ENCODE measurements at places on chromosomes 5 and 9.

DNA sequence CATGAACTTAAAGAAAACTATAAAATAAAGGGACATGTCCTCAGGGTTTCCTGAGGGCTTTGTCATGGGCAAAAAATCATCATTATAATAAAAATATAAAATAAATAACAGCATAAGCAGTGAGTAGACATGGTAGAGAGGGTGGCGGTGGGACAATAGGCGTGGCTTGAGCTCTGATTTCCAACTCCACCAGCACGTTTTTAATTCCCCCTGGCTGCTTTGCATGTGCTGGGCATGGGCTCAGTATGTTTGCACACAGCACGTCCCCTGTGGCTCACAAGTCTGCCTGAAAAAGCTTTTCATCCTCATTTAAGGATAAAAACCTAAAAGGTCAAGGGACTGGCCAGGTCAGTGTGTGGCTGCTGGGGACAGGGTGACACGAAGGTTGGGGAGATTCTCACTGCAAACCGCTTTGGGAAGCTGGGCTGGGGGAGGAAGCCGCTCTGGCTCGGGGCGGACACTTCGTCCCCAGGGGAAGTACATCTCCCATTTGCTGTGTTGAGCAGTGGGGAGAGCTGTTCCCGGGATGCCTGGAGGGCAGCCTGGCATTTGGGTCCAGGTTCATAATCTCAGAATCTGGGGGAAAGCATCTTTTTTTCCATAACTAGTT, 32.6 kb downstream of the NKX2-5 start:
- DNase-seq = no peak

- DNase-seq = no peak
Measured at GRCh38 chr5:159825551-159826051, 90.7 kb upstream of the ADRA1B start.

DNA sequence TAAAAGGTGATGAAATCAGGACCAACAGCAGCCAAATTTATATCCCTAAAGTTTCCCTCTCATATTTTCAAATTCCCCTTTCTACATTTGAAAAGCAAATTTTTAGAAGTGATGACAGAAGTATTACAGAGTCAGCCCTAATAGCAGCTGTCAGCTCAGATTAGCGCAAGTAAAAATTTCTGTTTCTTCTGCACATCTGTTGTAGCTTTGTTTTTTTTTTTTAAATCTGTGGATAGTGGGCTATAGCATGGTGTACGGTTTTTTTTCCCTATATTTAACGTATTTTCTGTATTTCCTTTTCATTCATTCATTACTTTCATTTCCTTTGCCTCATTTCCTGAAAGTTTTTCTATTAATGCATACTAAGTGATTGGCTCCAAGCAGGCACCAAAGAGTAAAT, 99.1 kb downstream of the MACIR start:
- no peak for DNase-seq

DNA sequence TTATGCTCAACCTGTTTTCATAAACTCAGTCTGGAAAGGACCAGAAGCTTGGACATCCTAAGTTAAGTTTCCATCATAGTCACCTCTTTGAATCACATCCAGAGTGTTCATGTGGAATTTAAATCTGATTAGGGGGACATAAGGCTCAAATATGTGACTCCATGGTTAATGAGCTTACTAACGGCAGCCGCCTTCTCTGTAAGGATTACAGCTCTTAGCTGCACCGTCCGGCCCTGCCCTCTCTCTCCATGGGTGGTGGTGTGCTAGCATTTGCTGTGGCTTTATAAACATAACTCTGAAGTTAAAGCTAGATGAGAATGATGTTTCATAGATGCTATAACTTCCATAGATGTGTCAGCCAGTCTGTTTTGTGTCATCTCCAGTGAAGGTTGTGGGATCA, 156.5 kb downstream of the TRIO start:
- DNase-seq = no peak

DNA sequence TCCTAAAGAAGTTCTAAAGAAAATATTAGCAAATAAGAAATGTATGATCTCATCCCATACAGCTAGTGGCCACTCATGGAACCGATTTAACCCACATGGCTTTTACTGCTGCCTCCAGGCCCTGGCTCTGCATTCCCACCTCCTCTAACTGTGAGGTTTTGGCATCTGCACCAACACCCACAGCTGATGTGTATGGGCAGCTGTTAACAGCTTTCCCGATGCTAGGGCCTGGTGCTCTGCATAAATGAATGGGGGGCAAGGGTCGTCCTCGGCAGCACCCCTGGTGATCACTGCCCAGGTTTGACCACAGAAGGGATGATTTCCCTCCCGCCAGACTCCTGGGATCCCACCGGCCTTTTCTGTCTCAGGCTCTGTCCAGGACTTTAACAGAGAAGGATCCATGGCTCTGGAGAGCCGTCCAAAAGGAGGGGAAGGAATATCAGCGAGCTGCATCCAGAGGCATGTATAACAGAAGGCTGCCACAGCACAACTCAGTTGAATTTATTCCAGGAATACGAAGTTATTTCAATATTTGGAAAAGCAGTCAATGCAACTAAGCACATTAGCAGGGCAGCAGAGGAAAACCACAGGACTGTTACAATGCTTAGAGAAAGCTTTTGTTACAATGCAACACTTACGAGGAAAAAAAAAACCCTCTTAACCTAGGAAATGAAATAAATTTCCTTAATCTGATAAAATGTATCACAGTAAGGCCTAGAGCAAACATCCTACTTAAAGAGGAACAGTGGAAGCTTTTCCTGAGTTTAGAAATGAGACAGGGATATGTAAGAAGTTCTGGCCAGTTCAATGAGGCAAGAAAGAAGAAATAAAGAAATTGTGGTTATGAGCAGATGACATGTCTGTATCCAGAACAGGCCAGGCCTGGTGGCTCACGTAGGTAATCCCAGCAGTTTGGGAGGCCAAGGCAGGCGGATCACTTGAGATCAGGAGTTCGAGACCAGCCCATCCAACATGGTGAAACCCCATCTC, 63.1 kb downstream of the NACC2 start:
- DNase-seq = no peak

DNA sequence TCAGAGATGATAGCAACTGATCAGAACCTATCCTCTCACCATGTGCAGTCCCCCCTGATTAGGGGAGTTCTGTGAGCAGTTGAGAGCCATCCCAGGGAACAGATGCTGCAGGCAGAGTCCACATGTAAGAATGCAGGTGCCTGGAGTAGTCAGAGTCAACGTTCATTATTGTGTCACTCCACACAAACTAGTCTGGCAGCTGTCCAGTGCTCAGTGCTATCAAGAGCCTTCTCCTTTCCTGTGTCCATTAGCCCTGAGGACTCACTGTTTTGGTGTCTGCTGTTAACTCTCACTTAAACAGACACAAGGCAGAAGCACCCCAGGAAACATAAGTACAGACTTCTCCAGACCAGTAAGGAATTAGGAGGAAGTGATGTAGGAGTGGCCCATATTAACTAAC, 2.5 kb downstream of the SH3TC2 start:
- DNase-seq = no peak

GRCh38 chr5:78003919-78004318, 227.8 kb upstream of the TBCA start:
- no peak for DNase-seq

GRCh38 chr9:37004424-37004935, 29.6 kb downstream of the PAX5 start:
- no peak for DNase-seq

DNA sequence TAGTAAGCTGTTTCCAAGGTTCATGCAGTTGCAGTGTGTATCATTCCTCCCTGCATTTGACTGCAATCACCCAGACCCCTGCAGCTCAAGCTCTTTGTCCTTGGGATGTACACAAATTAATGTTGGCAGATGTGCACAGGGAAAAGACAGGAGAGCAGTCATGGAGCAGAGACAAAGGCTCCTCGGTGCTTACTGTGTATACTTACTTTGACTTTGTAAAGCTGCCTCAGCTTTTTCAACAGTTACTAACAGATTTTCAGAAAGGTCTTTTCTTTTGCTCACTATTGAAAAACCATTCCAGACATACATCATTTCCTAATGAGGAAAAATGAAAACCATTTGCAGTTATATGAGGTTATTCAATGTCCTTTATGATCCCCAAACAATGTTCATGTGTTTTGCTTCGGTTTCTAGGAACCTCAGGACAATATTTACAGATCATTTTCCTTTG, 124.9 kb downstream of the TTC39B start:
- DNase-seq = no peak

- no peak for DNase-seq
Measured at GRCh38 chr9:19965336-19965735, 176.5 kb upstream of the SLC24A2 start.

DNA sequence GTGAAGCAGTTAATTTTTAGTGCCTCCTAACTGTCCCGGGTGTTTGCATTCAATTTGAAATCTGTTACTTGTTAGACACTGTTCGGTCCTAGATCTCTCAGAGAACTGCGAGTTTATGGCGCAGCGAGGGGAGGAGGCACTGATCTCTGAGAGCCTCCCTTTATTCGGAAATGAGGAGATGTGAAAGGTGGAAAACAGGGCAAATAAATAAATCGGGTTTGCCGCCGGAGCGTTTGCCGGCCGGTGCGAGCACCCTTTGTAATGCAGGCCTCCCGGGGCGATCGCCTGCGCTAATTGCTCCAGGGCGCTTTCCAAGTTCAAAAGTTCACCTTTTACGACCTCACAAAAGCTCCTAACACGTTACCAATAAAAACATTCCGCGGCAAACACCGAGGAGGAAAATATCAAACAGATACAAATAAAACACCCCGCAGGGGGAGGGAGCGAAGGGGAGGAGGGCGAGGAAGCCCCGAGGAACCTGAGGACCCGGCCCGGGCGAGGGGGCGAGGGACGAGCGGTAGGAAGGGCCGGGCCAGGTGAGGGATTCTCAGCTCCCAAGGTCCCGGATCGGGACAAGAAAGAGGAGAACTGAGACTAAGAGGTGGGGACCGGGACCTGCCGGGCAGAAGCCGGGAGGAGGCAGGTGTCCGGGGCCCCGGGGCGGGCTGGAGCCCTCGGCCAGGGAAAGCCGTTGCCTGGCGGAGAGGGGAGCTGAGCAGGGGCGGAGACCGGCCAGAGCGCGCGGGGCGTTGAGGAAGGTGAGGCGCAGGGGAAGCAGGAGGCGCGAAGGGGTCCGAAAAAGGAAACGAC, 1.4 kb downstream of the NR6A1 start:
- peak; percentile 8 for DNase-seq

GRCh38 chr5:109998726-109999125, 309.0 kb downstream of the MAN2A1 start:
- no peak for DNase-seq

- peak; percentile 39 for DNase-seq
Measured at GRCh38 chr9:70406434-70406862, 8.0 kb downstream of the KLF9 start.

DNA sequence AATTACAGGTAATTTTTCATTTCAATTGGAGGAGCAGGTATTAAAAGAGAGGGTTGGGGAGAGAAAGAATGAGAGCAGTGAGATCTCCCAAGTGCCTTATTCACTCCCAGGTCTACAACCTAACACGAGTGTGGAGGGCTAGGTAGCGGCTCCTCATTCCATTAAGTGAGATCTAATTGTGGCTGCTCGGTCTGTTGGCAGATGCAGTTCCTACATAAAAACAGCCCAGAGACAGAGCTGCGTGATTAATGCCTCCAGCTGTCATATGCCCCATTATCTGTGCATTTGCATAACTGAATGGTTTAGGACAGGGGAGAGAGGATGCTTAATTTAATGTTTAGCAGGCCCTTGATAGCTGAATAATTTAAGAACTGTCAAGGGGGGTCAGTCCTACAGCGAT, 100.5 kb downstream of the PSAT1 start:
- no peak for DNase-seq

DNA sequence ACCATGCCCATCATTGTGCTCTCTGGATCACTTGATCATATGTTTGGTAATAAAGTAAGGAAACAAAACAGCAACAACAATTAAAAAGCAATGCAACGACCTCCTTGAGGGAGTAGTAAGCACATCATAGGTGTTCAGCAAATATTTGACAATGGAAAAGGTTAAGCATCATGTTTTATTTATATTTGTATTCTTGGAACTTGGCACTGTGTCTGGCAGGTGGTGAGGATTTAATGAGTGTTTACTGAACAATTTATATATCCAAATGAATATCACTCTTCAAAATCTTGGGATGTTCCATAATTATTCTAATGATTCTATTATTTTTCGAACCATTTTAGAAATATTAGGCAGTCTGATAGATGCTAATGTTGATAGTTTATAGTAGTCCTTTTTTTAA, 6.2 kb downstream of the PIP5K1B start:
- DNase-seq = no peak

GRCh38 chr5:141326088-141326854, 4.0 kb upstream of the PCDHGA1 start:
- peak; percentile 76 for DNase-seq

- no peak for DNase-seq
Measured at GRCh38 chr5:171424726-171425125, 5.3 kb downstream of the FGF18 start.

GRCh38 chr9:105039175-105039799, 111.3 kb upstream of the ABCA1 start:
- no peak for DNase-seq

- peak; percentile 15 for DNase-seq
Measured at GRCh38 chr5:157519579-157520253, 55.9 kb downstream of the ADAM19 start.

- no peak for DNase-seq
Measured at GRCh38 chr5:89449392-89450148, 566.6 kb upstream of the MEF2C start.

DNA sequence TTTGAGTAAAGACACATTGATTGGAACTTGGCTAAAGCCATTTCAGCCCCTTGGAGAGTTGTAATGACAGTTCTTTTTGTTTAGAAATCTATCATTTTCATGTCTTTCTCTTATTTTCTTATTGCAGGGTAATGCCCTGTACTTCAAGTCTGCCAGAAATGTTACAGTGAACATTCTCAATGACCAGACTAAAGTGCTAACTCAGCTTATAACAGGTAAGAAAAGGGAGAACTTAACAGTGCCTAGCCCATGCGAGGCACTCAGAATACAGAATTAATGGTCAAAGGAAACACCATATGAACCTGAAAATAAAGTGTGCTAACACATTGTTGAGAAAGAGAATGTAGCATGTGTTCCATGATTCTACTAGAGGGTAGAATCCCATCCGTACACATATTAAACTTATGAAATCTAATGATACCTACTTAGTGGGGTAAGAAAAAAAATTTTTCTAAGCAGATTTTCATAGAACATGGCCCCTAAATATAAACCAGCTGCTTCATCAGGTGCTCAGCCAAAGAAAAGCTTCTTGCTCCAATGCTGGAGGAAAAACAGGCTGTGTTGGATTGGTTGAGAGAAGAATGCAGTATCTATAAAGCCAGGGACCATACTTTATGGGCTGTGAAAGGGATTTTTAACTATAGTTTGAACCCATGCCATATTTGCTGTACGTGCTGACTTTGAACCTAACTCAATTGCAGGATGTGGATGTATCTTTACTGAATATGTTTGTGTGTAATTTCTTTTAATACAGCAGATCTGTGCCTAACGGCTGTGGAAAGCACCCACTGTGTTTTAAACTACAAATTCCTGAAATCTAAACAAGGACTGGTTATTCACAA, 260.8 kb upstream of the PPP1R2B start:
- no peak for DNase-seq

GRCh38 chr9:123005964-123006363, 27.5 kb upstream of the GPR21 start:
- no peak for DNase-seq

- DNase-seq = no peak
Measured at GRCh38 chr5:51632793-51633192, 249.5 kb downstream of the ISL1 start.
